ENCODE measurements at places on chromosomes 7 and 10.

GRCh38 chr10:108850138-108850854 is 1073.0 kb downstream of the XPNPEP1 start:
- DNase-seq: no peak

DNA sequence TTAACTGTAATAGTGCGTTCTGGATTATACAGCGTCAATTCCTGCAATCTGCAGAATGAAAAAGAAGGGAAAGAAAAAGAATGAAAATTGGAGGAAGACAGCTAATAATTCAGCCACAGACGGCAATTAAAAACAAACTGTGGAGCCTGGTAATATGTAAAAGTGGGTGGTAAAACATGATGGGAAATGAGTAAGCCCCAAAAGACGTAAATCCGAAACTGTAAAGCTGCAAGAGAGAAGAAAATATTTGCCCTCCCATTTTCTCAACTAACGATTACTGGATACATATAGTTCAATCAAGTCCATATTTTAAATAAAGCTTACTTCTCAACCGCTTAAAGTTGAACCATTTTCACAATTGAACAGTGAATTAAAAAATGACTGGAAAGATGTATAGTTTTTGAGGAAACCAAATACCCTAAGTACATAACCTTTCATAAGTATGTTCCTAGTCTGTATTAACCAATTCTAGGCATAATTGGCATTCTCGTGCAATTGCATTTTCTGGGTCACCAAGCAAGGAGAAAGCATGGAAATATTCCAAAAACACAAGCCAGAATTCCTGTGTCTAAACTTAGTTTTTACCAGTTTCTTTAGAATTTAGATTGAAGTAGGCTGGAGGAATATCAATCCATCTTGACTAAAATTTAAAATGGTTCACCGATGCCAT is 44.8 kb downstream of the MALSU1 start:
- DNase-seq: no peak

DNA sequence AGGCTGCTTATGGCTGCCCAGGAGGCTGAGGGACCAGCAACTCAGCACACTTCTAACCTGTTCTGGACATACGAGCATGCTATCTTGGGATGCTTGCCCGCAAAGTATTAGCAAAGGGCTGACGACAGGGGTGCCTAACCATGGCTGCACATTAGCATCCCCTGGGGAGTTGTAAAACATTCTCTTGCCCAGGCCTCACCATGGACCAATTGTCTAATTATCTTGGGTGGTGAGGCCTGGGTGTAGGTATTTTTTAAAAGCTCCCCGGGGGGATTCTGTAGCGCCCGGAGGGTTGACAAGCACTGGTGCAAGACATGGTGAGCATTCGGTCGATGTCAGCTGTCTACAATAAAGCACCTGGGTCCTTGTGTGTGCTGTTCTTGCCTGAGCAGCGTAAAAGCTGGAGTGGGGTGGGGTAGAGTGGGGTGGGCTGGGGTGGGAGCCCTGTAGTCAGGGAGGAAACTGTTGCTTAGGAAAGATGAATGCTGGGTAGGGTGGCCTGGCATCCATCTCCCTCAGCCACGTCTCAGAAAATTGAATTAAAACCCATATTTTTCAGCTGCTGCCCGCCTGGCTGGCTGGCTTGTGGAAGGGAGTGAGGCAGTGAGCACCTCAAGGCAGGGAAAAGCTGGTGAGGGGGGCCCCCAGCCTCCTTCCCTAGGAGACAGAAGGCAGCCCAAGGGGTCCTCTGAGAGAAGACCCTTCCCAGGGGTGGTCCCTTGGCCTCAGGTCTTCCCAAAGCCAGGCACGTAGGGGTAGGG is 2.9 kb upstream of the ADCYAP1R1 start:
- DNase-seq: no peak

DNA sequence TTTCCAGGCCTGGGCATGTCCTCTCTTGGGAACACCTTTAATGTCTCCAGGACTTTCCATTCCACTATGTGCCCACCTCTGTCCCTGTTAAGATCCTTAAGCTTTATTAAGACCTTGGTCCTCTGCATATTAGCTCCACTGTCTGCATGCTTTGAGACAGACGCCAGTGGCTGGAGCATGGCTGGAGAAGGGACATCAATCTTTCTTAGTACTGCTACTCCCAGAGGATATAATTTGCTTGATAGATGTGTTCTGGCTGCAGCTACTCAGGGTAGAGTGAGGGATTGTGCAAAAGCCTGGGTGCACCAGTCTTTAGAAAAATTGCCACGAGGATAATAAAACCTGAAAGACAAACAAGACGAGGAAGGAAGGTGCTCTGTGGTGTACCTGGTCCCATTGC is 42.9 kb downstream of the PLPP4 start:
- DNase-seq: no peak

GRCh38 chr10:94963901-94964300 is 25.4 kb downstream of the CYP2C9 start:
- peak; percentile 61 for DNase-seq

DNA sequence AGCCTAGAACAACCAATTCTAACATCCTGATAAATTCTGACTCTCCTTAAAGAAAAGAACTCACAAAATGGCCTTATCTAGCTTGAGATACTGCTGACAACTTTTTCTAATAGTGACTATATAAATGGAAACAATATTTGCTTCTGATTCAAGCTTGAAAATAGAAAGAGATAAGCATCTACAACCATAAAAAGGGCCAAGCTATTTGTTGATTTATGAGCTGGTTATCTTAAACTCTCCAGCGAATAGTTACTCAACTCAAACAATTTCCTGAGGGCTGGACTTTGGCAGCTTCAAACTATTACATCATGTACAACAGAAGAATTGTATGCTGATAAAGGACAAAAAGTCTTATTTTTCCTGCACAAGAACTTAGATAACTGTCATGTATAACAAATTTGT is 4.6 kb downstream of the USP54 start:
- peak; percentile 62 for DNase-seq

GRCh38 chr7:74598558-74598957 is 59.0 kb upstream of the GTF2I start:
- no peak for DNase-seq

- DNase-seq: no peak
Measured at GRCh38 chr10:94123258-94123995, 129.7 kb downstream of the PLCE1 start.

DNA sequence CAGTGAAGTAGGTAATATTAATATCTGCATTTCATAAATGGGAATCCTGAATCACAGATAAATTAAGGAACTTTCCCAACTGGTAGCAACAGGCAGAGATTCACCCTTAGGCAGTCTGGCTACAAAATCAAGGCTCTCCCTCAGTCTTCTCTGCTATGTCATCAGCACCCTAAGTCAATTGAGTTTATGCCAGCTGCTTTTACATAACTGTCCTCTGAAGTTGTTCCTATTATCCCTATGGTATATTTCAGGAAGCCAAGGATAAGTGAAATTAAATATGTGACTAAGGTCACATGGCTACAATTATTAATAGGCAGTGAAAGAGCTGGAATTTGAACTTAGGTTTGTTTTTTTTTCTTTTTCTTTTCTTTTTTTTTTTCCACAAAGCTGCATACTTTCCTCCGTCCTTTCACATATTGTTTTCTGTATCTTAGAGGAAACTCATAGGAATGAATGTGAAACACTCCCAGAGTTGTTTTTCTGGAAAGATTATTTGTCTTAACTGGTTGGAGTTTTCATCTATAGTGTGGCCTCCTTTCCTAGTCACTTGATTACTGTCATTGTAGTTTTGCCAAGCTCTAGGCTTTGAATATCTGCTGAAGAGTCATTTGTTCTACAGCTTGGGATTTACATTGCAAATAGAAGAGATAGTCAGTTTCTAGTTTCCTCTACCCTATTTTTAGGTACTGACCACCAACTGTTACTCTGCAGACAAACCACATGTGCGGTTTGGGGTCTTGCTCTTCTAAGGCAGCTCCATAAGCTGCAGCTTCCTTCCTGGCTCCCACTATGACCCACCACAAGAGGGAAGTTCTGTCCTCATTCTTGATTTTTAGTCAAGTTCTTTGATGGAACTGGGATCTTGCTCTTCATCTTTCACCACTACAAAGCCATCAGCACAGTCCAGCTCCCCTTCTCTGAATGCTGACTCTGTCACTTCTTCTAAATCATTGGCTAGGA is 338.0 kb upstream of the KIAA1217 start:
- DNase-seq: peak; percentile 59

GRCh38 chr10:59181668-59182067 is 5.2 kb downstream of the PHYHIPL start:
- peak; percentile 34 for DNase-seq

DNA sequence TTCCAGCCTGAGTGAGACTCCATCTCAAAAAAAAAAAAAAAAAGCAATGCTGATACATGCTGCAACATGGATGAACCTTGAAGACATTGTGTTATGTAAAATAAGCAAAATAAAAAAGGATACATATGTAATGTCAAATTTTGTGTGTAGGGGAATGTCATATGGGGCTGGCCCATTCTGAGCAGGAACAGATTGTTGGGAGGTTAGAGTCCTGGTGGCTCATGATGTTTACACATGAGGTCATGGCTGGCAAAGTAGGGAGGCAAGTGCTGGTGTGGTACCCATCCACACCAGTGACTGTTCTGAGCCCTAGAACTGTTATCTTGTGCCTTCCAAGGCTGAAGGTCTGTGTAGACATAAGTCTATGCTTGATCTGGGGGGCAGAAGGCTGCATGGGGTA is 37.6 kb downstream of the ZNF92 start:
- no peak for DNase-seq

DNA sequence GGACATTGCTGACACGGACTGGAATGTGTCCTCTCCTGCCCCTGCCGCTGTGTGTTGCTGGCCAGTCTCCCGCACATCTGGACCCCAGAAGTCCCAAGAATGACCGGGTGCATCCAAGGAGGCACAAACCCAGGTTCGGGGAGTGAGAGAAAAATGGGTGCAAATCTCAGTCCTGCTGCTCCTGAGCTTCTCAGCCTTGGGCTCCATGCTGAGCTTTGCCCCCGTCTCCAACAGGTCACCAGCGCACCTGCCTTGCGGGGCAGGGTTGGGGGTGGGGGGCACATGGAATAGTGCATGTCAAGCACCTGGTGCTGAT is 6.0 kb upstream of the NANOS1 start:
- no peak for DNase-seq

- no peak for DNase-seq
Measured at GRCh38 chr10:114394531-114394930, 9.8 kb downstream of the AFAP1L2 start.

DNA sequence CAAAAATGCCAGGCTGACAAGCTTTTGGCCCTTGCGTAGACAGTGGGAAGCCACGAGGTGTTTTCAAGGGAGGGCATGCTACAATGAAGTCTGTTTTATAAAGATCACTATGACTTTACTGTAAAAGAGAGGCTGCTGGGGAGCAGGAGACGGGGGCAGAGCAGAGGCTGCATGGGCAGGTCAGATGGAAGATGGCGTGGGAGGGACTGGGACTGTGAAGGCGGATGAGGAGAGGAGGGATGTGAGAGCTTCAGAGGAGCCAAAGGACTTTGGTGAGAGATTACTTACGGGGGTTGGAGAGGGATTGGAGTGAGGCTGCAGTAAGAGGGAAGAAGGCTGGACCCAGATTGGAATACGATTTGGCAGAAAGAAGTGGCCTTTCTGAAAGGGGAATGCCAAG is 86.6 kb upstream of the PCBD1 start:
- DNase-seq: no peak

- DNase-seq: no peak
Measured at GRCh38 chr10:49631975-49632374, 18.1 kb downstream of the CHAT start.

DNA sequence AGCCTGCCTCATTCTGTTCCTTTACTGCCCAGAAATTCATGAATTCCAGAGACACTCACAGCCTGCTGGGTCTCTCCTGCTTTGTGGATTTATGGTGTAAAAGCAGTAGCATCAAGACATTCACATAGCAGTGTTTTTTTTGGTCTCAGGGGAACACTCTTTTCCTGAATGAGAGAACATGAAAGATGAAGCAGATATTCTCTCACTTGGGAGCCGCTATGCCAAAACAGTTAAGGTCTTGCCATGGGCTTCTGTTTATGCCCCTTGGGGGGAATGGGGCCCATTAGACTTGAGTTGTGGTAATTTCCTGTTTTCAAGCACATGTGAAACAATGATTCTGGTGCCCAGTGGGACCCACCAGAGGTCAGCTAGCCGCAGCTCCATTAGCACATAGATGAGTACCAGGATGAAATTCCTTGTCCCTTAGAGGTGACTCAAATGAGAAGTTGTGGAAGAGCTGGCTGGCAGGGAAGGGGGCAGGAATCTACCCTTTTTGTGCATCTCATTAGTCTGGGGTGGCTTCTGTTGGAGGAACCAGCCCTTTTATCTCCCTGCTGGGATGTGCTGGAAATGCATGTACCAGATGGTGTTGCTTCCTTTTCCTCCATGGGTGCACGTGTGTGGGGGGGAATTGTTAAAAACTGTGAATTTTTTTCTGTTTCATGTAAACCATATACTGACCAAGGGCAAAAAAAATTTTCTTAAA is 13.3 kb downstream of the BMPER start:
- no peak for DNase-seq

DNA sequence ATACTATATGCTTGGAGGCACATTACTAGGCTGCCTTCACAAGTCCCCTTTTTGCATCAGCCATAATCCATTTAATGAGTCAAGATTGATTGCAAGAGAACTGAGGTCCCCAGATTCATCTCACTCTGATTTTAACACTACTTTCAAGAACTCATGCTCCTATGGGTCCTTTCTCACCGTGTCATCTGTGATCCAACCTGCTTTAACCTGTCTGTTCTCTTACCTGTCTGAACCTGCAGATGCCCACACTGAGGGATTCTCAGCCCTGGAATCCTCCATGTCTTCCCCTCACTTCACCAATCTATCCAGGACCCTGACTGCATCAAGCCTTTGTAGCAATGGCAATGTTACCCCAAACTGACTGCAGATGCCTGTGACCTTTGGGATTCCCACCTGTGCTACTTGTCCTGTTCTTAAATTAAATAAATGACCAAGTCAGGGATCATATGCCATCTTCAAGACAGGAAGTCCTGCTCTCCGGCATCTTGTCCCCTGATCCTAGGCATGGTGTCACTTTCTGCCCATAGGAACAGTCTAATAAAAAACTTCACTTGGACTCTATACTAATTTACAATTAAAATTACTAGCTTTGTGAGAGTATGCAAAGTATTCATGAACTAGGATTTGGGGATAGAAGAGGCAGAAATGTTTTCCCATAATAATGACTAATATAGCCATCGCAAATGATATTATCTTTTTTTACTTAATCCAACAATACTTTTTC is 25.9 kb upstream of the GOT1 start:
- no peak for DNase-seq
